Non-pigmented ciliary epithelial cell (primary cell): ENCODE measurements at places on chromosomes 4 and X.

DNA sequence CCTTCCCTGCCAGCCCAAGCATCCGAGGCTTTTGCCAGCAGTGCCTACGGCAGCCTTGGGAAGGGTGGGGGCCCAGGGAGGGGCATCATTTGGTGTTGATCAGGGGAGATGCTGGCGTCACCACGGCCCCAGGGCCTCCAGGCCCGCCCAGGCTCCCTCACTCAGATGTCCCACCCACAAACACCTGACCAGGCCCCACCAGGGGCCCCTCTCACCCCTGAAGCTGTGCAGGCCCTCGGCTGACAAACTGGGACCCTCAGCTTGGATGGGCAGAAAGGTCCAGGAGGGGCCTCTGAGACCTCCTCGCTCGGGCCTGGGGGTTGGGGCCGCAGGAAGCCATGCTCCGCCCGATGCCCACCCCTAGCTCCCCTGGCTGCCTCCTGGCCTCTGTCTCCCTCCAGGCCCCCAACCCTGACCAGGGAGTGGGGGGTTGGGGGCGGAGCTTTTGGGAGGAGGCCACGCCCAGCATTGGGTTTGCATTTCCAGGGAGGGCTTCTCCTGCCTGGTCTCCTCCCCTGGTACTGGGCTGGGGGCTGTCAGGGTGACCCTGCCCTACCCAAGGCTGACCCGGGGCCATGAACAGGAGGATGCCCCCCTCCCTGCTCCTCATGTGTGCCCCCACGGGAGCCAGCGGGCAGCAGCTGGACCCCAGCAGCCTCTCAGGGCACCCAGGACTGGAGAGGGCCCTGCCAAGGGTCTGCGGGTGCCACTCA is 33.4 kb upstream of the SPON2 start:
- DNase-seq, result no peak

DNA sequence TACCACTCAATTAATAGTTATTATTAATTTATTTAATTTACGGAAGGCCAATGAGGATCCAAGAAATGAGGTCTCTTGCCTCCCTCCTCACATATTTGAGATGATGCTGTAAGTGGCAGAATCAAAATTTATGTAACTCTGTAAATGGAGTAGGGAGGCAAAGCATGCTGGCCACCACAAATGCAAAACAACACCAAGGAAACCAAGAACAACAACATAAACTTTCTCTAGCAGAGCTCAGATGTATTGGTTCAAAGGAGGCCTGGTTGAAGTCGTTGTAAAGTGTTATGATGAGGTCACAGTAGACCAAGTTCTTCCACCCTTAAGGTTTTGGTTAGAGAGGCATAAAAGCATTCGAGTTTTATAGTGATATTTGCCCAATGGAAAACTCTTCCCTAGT is 194.8 kb upstream of the FAT1 start:
- DNase-seq, result no peak

DNA sequence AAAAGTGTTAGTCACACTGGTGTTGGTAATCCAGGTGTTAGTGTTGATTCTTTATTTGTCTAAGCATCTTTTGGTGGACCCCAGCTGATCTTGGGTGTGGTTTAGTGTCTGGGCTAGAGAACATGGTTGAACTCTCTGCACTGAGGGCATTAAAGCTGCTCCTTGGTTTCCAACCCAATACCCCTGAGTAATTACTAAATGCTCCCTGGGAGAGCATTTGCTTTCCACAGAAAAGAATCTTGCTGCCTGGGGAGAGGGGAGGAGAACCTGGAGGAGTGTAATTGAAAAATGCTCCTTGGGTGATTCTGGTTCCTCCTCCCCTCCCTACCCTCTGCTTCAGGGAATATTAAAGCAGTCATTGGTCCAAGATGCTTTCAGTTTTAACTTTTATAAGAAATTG is 3.1 kb downstream of the GUCY1B1 start:
- DNase-seq, result no peak

DNA sequence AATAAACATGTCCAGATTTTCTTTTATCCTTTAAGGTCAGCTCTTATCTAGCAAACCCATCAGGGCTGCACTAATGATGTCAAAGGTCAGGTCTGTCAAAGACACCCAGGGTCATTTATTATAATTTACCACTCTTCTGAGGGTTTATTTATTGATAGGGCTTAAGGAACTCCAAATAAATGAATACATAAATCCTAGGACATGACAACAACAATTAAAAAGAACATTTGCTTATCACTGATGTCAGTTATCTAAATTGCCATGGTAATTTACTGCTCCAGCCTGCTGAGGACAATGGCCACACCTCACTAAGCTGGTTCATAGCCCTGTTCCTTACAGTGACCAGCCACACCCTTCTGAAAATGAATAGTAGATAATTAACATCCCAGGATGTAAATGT is 317.1 kb downstream of the UNC5C start:
- DNase-seq, result no peak

DNA sequence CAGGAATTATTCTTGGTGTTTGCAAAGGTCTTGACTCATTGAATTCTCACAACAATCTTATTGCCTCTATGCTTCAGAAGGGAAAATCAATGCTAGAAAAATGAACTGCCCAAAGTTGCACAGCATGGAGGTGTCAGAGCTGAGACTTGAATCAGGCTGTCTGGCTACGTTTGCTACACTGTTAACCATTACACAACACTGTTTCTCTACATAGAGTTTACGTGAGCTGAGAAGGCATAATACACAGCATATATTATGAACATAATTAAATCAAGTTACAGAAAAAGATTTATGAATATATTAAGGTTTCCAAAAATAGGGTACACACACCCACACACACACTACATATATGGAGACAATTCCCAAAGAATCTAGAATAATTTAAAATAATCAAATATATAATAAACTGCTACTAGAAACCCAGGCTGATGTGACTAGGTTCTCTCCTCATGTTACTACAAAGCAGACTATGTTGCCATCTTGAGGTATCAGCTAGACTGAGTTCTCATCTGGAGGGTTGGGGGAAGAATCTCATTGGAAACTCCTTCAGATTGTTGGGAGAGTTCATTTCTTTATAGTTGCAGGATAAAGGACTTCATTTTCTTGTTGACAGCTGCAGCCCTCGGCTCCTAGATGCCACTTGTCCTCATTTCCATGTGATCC is 1270.5 kb downstream of the ARAP2 start:
- DNase-seq, result no peak

DNA sequence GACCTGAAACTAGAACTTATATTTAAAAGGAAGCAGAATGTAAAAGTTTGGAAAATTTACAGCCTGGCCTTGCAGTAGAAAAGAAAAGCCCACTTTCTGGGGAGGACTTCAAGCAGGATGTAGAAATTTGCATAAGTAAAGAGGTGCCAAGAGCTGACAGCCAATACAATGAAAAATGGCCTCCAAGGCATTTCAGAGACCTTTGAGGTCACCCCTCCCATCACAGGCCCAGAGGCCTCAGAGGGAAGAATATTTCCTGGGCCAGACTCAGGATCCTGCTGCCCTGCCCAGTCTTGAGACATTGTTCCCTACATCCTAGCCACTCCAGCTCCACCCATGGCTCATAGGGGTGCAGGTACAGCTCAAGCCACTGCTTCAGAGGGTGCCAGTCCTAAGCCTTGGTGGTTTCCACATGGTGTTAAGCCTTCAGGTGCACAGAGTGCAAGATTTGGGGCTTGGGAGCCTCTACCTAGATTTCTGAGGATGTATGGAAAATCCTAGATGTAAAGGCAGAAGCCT is 518.9 kb upstream of the INTU start:
- DNase-seq, result no peak

- no peak for DNase-seq
Measured at GRCh38 chr4:127579821-127580220, 52.9 kb upstream of the INTU start.

DNA sequence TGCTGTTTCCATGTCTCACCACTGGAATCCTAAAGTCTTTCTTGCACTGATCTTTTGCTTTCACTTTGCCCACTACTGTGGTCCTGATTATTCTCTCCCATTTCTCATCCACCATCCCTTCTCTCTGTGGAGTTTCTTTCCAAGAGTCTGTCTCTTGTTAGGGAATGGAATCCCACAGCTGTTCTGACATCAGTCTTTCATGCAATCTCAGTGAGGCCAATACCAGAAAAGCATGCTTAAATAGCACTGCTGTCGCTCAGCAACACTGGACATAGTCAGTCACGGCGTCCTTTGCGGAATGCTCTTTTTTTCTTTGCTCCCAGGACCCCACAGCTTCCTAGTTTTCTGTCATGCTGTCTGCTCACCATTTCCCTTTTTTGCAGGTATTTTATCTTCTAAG is 20.1 kb downstream of the SLITRK4 start:
- DNase-seq, result no peak
